ENCODE measurements at places on chromosomes 3 and 15.
A peak's percentile ranks its signal among the peaks of the same experiment; 100 is the strongest.

DNA sequence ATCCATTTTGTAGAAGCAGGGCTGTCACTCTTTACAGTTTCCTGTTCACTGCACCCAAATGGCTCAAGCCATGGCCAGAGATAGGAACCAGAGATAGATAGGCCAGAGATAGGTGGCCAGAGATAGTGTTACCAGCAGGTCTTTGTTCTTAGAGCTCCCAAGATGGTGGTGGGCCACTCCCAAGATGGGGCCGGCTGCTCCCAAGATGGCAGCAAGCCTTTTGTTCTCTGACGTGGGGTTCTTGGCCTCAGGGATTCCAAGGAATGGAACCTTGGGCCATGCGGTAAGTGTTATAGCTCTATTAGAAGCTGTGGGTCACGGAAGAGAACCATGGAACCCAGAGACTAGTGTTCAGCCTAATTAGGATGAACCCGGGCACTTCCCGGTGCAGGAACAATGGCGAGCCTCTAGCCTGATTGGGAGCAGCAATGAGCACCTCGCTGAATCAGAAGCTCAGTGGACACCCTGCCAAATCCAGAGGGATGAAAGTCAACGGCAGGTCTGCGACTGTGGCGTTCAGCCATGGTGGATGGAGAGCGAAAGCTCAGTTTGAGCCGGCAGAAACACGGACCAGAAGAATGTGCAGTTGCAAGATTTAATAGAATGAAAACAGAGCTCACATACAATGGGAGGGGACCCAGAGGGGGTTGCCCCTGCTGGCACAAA lies 45.0 kb upstream of the CD96 start:
- no peak for DNase-seq

- no peak for DNase-seq
These were observed 56.0 kb upstream of the FURIN start for GRCh38 chr15:90812171-90812957.

- peak; percentile 98 for DNase-seq
These were observed 16.6 kb upstream of the LRRK1 start for GRCh38 chr15:100902436-100903167.

- DNase-seq, result no peak
These were observed 22.0 kb downstream of the CMSS1 start for GRCh38 chr3:99839613-99840012.

DNA sequence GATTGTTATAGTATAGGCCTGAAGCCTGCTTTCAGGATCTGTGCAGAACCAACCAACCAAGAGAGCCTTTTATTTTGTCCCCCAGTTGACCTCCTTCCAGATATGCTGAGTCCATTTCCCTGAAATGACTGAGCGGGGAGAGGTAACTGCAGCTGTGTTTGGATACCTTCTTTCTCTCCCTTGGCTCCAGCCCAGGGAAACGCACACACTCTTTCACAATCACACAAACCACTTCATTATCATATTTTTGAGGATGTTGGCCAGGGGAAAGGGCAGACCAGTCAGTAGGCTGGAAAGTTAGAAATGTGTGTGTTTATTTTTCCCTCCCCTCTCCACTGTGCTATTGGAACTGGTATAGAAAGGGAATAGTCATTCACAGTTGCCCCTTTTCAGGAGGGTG lies 417.7 kb upstream of the TBL1XR1 start:
- no peak for DNase-seq

DNA sequence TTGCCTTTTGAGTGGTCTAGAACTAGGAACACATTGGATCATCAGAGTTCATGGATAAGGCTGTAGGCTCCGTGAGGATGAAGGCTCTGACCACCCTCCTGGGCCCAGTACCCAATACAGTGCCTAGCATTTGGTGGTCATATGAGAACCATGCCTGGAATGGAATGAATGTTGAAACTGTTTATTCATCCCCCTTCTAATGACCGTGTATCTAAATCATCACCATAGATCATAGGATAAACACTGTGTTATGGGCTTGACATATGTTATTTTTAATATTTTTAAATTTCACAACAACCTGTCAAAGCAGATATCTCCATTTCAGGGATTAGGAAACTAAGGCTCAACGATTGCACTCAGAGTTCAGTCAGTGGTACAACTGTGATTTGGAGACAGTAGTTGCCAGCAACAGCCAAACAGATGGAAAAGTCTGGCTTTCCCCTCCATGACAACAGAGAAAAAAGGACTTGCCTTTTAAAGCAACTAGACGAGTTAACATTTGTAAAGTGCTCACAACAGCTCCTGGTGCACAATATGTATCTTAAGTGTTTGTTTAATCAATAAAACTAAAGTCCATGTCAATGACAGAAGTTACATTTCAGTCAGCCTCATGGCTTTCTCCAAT lies 89.6 kb downstream of the TMEM266 start:
- peak; percentile 71 for DNase-seq

DNA sequence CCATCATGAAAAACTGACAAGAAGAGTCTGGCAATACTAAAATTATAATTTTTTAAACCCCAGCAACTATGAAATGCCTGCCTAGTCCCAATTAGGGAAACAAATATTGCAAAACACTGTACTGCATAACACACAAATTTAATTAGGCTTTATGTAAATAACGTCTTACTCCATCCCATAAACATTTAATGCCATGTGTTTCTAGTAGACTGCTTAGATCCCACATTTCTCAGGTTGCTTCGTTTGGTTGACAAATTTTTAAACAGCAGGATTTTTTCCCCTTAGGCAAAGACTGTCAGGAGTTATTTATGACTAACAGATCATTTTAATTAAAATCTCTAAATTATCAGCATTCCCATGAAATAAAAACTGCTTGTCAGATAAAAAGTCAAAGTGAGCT lies 29.9 kb downstream of the EIF2AK4 start:
- no peak for DNase-seq

DNA sequence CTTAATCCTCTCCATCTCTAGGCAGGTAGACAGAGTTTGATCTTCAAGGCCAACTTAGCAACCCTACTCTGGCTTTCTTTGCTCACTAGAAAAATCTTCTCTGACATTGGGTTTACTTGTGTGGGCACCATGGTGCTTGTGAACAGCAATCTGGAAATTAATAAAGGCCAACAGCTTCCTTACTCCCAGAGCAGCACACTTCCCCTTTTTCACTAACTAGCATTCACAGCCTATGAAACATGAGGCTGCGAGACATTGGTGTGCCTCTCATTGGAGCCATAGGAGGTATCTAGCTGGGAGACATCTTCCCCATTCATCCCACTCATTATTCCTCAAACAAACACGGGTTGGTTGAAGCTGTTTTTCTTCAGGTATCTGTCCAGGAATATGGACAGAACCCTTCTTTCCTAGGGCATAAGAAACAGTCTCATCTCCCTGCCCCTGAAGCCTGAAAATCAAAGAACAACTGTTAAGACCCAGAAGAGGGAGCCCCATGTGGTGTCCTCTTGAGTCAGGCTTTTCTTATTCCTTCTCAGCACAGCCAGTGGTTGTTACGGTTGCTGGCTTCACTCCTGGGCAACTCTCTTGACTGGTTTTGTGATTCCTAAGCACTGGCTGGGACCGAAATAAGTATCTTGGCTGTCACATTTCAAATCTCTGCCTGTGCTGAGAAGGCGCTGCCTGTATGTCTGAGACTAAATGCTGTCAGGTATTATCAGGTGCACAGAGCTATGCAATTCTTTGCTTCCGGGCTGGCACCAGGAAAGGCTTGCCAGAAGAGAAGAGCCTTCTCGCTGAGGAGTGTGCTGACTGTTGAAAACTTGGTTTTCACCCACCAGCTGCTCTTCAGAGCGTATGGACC lies 194.4 kb downstream of the FEZF2 start:
- no peak for DNase-seq

- peak; percentile 7 for DNase-seq
These were observed 5.2 kb downstream of the CAPN3 start for GRCh38 chr15:42364529-42364928.

DNA sequence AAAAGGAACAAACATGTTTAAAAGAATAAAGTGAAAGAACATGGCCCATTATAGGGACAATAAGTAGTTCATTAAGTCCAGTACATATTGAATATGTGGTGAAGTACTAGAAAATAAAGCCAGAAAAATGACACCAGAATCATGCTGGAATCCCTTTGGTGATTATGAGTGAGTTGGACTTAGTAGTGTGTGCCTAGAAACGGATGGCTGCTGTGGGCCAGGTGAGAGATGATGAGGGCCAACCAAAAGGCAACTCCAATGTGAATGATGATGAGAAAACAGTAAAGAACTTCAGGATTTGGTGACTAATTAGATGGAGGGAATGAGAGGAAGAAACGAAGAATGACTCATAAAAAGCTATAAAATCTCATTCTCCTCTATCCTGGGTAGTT lies 3.3 kb downstream of the CRYGS start:
- DNase-seq, result no peak

GRCh38 chr15:92178911-92179310 lies 214.8 kb upstream of the ST8SIA2 start:
- peak; percentile 46 for DNase-seq
